Cerebellar nuclear complex (tissue), 1 donor: ENCODE measurements at places on chromosomes 12 and 14.
A peak's percentile ranks its signal among the peaks of the same experiment; 100 is the strongest.

GRCh38 chr12:28212182-28212581, 21.9 kb downstream of the CCDC91 start:
- no peak for DNase-seq

DNA sequence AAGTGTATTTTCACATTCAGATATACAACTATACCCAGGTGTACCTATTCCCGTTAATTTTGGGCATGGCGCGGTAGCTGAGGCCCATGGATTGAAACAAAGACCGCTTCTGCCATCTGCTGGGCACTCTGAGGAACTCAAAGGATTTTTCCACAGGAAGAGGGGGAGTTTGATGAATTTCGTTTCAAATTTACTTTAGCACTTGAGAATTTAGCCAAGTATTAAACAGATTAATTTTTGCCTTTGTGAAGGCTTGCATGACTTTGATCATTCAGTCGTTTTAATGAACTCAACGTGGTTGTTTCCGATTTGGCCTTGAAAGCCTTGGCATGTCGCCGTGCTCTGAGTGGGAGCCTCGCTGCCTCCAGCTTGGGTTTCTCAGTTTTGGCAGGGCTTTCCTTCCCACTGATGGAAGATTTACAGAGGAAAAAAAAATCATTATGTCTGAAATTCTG, 153.2 kb upstream of the DDHD1 start:
- no peak for DNase-seq

DNA sequence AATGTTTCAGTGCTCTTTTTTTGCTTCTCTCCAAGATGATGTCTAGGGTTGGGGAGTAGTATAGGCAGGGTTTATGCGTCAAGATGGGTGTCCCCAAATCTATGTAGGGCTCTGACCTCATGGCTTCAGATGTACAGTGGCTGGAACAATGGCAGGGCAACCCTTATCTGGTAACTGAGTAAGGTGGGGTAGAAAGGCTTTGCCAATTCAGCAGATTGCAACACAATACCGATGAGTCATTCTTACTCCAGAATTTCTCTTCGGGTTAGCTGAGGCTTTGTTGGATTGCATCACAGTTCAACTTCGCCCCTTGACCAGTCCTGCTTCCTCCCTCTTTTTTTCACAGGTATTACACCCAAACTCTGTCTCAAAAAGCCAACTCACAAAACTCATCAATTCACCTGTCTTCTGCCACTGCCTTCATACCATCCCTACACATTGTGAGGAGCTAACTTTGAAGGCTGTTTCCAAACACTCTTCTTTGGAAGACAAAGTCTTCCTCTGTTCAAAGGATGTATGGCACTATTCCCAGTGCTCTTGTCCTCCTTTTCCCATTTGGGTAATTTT, 190.2 kb upstream of the CNOT2 start:
- DNase-seq, result no peak

- no peak for DNase-seq
Observed at GRCh38 chr12:125440399-125440798, 375.2 kb downstream of the AACS start.

DNA sequence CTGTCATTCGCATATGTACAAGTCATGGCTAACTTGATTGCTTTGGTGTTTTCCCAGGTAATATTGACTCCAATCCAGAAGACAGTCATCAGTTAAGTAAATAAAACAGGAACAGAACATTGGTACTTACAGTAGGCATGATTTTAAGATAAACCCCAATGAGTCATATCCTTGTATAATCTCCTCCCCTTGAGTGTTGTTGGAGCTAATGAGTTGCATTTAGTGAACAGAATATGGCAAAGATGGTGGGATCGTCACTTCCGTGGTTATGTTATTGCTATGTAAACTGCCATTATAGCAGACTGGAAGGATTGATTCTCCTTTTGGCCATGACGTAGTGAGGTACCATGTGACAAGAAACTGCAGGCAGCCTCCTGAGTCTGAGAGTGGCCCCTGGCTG, 102.2 kb downstream of the TMX1 start:
- no peak for DNase-seq

DNA sequence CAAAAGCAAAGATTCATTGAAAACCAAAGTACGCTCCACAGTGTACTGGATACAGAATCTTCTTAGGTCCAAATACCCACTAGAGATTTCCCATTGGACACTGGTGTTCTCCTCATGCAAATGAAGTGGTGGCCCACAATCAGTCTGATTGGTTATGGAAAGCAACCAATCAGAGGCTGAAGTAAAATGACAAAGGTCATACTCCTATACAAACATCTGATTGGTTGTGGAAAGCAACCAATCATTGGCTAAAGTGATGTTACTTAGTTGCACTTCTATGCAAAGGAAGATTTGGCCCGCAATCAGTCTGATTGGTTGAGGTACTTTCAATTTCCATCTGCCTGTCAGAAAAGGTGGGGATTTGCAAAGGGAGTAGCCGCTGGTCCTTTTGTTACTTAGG, 1.3 kb upstream of the WASHC3 start:
- no peak for DNase-seq

GRCh38 chr14:72617391-72618031, 276.4 kb downstream of the DPF3 start:
- DNase-seq, result peak; percentile 42

- DNase-seq, result no peak
Observed at GRCh38 chr12:111412830-111413441, 7.2 kb downstream of the SH2B3 start.

DNA sequence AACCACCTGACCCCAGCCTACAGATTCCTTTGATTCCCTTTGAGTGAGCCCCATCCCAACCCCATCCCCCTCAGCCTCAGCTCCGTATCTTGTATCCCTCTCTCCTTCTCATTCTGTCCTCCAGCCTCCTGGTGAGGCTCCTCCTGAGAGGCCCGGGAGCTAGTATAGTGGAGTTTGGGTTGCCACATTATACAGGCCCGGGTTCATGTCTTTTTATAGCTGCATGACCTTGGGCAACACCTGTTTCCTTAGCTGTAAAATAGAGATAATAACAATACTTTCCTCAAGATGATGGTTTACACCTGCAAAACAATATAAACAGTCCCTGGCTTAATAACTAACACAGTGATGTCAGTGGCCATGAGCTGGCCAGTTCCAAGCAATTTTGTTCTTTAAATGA, 89.8 kb downstream of the STAB2 start:
- no peak for DNase-seq

DNA sequence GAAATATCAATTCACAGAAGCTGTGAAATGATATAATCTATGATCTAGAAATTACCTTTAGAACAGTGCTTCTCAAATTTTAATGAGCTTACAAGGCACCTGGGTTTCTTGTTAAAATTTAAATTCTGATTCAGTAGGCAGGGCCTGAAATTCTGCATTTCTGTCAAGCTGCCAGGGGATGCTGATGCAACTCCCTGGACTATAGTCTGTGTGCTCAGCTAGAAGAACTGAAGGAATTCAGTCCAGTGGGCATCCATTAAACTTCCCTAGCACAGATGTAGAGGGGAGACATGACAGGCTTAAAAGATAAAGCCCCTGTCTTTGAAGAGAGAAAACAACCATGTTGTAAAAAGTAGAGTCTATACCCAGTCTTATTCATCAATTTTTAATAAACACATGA, 441.8 kb downstream of the TMTC2 start:
- no peak for DNase-seq

GRCh38 chr12:77152623-77153193, 87.3 kb upstream of the E2F7 start:
- no peak for DNase-seq

DNA sequence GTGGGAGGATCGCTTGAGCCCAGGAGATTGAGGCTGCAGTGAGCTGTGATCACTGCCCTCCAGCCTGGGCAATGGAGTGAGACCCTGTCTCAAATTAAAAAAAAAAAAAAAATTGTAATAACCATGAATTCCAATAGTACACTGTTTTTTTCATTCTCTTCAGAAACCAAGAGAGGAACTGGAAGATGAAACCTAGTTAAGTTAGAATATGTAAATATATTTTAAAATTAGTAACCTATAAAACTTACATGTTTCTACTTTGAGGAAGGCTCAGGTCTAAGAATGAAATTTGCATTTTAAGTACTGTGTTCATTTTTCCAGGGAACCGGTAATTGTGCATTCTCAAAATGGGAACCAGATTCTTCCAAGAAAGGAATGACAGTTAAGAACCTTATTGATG, 18.8 kb downstream of the KNTC1 start:
- DNase-seq, result no peak

- DNase-seq, result no peak
Observed at GRCh38 chr14:95488376-95489213, 27.9 kb downstream of the SYNE3 start.

- DNase-seq, result no peak
Observed at GRCh38 chr14:65277027-65277426, 135.5 kb upstream of the FUT8 start.

DNA sequence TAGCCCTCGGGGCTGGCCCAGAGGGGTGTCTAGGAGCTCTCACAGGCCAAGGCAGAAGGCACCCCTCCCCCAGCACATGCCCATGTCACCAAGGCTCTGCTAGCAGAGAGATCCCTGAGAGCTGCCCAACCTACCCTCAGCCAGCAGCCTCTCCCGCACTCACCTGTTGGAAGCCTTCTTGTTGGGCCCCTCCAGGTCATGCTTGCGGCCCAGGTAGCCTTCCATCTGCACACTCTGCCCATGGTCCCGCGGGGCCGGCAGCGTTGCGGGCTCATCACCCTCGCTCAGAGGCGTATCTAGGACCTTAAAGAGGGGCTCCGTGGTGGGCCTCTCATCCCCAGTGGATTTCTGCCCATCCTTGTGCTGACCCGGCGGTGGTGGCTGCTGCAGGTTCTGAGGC, 49.1 kb downstream of the PLEKHG3 start:
- no peak for DNase-seq

- DNase-seq, result no peak
Observed at GRCh38 chr12:64672925-64673409, 62.7 kb downstream of the RASSF3 start.

- no peak for DNase-seq
Observed at GRCh38 chr12:128190614-128191013, 76.4 kb upstream of the TMEM132C start.

DNA sequence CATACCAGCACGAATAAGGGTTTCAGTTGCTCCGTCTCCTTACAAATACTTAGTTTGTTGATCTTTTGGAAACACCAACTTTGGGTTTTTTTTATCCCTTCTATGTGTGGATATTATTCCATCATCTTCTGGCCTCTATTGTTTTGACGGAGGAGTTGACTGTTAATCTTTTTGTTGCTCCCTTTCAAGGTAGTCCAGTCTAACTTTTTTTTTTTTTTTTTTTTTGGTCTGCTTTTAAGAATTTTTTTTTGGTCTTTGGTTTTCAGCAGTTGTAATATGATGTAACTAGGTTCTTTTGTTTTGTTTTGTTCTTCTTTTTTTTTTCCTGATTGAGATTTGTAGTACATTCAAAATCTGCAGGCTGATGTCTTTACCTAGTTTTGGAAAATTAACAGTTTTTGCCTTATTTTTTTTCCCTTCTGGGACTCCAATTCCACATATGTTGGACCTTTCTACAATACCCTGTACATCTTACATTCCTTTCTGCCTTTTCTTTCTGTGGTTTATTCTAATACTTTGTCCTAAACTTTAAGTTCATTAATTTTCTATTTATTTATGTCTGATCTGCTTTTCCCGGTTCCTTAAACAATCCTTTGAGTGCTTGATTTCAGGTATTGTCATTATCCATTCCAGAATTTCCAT, 54.9 kb downstream of the DNAH10 start:
- DNase-seq, result no peak

GRCh38 chr14:90281261-90281660, 24.9 kb downstream of the PSMC1 start:
- DNase-seq, result no peak

- no peak for DNase-seq
Observed at GRCh38 chr12:75120311-75120711, 89.3 kb downstream of the KCNC2 start.

DNA sequence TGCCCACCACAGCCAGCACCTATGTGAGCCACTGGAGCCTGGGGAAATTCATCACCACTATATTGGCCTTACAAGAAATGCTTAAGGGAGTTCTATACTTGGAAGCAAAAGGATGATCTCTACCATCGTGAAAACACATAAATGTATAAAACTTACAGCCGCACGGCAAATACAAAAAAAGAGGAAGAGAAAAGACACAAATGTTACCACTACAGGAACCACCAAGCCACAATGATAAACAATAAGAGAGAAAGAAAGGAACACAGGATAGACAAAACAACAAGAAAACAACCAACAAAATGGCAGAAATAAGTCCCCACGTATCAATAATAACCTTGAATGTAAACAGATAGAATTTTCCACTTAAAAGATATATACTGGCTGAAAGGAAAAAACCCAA, 267.5 kb downstream of the TMEM121 start:
- DNase-seq, result no peak

GRCh38 chr12:16096273-16096849, 181.1 kb downstream of the SLC15A5 start:
- no peak for DNase-seq

DNA sequence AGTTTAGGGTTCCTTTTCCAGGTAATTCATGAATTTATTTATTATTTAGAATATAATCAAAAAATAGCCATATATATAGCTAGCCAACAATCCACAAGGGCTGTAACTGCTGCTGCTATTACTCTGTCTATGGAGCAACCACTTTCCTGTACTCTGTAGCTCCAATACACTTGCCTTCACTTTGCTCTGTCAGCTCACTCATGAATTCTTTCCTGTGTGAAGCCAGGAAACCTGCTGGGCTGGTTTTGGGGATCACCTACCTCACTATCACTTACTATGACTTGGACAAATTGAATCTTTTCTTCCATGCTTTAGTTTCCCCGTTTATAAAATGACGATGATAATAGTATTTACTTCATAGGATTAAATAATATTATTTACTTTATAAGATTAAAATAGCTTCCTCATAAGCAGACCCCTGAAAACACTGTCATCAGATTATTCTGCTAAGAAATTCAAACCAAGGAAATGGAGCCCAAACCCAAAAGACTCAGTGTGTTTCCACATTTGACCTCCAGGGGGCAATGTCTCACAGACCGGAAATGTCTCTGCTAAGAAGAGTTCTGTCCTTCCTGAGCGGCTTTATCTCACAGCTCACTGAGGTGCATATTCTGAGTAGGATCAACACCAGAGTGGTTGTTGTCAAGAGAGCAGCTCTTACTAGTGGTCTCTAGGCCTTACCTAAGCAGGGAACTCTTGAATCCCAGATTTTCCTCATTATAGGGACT, 457.1 kb downstream of the DAD1 start:
- no peak for DNase-seq

DNA sequence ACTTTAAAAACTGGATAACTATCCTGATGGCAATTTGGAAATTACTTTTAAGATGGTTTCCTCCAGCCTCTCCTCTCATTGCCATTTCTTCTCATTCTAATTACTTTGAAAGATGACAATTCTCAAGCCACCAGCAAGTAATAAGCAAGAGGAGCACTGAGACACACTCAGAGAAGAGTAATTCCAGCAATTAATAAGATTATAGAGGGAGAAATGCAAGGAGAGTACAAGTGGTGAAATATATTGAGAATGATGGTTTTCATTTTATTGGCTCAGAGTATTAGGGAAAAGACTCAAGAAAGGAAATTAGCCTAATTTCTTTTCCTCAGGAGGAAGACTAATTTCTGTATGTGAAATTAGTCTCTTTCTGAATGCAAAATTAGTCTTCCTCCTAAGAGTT, 20.5 kb upstream of the MSRB3 start:
- no peak for DNase-seq

GRCh38 chr14:77051116-77051515, 22.6 kb upstream of the IRF2BPL start:
- DNase-seq, result no peak

- DNase-seq, result no peak
Observed at GRCh38 chr14:69039288-69039628, 60.2 kb upstream of the ACTN1 start.

- DNase-seq, result no peak
Observed at GRCh38 chr14:88204221-88204620, 118.8 kb downstream of the KCNK10 start.
